ENCODE measurements at places on chromosomes 7 and 10.

- DNase-seq = no peak
Measured at GRCh38 chr7:90982228-90982627, 282.0 kb upstream of the FZD1 start.

GRCh38 chr10:50653758-50654157 lies 30.0 kb upstream of the SGMS1 start:
- DNase-seq = no peak

- DNase-seq = no peak
Measured at GRCh38 chr10:132899054-132899750, 43.2 kb downstream of the CFAP46 start.

- no peak for DNase-seq
Measured at GRCh38 chr7:39969431-39969830, 19.4 kb downstream of the CDK13 start.

DNA sequence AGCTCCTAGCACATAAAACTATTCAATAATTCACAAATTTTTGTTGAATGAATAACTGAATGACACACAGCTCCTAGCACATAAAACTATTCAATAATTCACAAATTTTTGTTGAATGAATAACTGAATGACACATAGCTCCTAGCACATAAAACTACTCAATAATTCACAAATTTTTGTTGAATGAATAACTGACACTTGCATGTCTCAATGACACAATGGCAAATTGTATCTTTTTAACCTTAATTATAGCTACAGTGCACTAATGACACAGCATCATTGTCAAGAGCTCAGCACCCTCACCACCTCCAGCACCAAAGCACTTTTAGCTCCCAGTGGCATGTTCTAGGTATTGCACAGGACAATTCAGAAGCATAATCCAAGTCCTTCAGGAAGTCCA lies 131.6 kb downstream of the PDE1C start:
- no peak for DNase-seq

GRCh38 chr7:128007303-128007680 lies 23.9 kb downstream of the LRRC4 start:
- DNase-seq = no peak

- no peak for DNase-seq
Measured at GRCh38 chr7:117630501-117630900, 150.7 kb downstream of the CFTR start.

DNA sequence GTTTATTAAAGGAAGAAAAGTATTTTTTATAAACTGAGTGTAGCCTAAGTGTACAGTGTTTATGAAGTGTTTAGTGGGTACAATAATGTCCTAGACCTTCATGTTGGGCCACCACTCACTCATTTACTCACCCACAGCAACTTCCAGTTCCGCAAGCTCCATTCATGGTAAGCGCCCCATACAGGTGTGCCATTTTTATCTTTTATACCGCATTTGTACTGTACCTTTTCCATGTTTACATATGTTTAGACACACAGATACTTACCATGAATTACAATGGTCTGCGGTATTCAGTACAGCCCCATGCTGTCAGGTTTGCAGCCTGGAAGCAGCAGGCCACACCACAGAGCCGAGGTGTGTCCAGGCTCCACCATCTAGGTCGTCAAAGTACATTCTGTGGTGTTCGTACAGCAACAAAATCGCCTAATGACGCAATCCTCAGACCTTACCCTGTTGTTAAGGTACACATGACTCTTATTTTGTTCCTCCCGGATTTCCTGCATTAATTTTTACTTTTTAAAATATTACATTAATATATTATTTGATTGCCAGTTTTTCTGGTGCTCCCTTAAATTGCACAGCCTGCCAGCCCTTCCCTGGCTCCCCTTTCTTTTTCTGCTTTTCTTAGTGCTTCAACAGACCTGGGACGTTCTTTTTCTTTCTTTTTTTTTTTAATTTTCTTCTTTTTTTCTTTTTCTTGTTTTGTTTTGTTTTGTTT lies 881 bp upstream of the SSBP1 start:
- DNase-seq = no peak

DNA sequence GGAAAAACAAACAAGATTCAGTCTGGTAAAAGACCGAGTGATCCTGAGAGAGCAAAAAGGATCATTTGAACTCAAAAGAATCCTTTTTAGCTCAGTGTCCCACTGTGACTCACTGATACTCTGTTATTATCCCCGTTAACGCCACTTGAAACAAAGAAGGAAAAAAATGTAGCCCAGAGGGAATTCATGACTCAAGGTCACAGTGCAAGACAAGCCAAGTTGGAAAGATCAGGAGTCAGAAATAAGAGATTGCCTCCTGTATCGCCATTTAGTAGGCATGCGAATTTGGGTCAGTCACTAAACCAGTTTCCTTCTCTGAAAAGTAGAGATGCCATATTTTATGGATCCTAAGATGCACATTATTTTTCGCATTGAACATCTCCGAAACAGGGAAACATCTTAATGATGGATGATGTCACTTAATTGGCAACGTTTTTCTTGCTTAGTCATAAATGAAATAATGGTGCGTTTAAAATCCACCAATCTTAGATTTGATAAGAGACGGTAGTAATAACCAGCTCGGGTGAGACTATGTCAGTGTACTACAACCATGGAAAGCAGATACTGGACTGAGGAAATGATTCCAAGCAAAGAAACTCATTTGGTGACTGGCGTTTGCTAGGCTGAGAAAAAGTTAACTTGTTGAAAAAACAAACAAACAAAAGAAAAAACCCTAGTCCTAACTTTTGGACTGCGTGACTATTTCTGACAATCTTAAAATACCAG lies 502.0 kb upstream of the CELF2 start:
- no peak for DNase-seq

- DNase-seq = no peak
Measured at GRCh38 chr10:58979711-58980110, 196.7 kb upstream of the PHYHIPL start.

GRCh38 chr7:147593271-147594057 lies 997.1 kb upstream of the C7orf33 start:
- no peak for DNase-seq

- no peak for DNase-seq
Measured at GRCh38 chr10:75051308-75051707, 60.1 kb upstream of the SAMD8 start.

- no peak for DNase-seq
Measured at GRCh38 chr10:122120008-122120744, 131.2 kb downstream of the TACC2 start.

- DNase-seq = no peak
Measured at GRCh38 chr7:44309271-44310091, 15.9 kb downstream of the CAMK2B start.

GRCh38 chr10:77452952-77453564 lies 184.6 kb downstream of the KCNMA1 start:
- DNase-seq = no peak

GRCh38 chr10:132486539-132487121 lies 51.0 kb upstream of the INPP5A start:
- no peak for DNase-seq

- DNase-seq = no peak
Measured at GRCh38 chr10:104084482-104085142, 1.1 kb downstream of the COL17A1 start.

- DNase-seq = no peak
Measured at GRCh38 chr7:30844483-30844874, 67.2 kb upstream of the AQP1 start.

- DNase-seq = no peak
Measured at GRCh38 chr7:16356301-16356958, 64.9 kb downstream of the CRPPA start.

GRCh38 chr10:9198611-9199010 lies 1144.1 kb downstream of the GATA3 start:
- no peak for DNase-seq

DNA sequence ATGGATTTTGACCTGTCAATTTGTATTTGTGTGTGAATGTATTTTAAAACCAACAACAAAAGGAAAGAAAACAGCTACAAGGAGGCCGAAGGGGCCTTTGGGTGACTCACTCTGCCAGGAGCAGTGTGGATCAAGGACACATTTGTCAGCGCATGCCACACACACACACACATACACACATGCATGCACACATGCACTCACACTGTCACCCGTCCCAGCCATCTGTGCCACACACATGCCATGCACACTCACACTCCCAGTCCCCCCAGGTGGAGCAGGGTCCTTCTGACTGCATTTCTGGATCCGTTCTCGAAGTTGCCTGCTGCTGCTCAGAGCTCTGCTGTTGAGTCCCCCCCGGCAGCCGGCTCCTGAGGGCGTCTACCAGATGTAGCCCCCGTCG lies 26.0 kb downstream of the SPOCK2 start:
- DNase-seq = no peak

- DNase-seq = no peak
Measured at GRCh38 chr7:71735961-71736556, 604.1 kb downstream of the GALNT17 start.

GRCh38 chr10:46218921-46219320 lies 67.9 kb upstream of the ANTXRL start:
- no peak for DNase-seq

- DNase-seq = no peak
Measured at GRCh38 chr7:91039033-91039432, 225.2 kb upstream of the FZD1 start.
